ENCODE measurements at places on chromosomes 5 and 9. TPM values are rescaled to one million over a fixed set of nuclear protein-coding genes. Genes with fewer than 3 reads are reported as not detected.

The PCDHGA5 gene
- not detected for total RNA-seq

The MSX2 gene
- 0.79 TPM for total RNA-seq

The CDC25C gene
- total RNA-seq, result 0.37 TPM

The FLT4 gene
- total RNA-seq, result 2.4 TPM

The GRIA1 gene
- not detected for total RNA-seq

- H3K4me1 ChIP-seq, result no peaks in the 10 kb centered on the region
- H3K4me3 ChIP-seq, result no peak overlapping the region
- H3K36me3 ChIP-seq, result no peaks in the 10 kb centered on the region
- H3K27ac ChIP-seq, result no peak overlapping the region
- peaks cover 2% of the 10 kb centered on the region for H3K27me3 ChIP-seq
Measured at GRCh38 chr5:77129391-77129990, 42.4 kb upstream of the ZBED3 start.

DNA sequence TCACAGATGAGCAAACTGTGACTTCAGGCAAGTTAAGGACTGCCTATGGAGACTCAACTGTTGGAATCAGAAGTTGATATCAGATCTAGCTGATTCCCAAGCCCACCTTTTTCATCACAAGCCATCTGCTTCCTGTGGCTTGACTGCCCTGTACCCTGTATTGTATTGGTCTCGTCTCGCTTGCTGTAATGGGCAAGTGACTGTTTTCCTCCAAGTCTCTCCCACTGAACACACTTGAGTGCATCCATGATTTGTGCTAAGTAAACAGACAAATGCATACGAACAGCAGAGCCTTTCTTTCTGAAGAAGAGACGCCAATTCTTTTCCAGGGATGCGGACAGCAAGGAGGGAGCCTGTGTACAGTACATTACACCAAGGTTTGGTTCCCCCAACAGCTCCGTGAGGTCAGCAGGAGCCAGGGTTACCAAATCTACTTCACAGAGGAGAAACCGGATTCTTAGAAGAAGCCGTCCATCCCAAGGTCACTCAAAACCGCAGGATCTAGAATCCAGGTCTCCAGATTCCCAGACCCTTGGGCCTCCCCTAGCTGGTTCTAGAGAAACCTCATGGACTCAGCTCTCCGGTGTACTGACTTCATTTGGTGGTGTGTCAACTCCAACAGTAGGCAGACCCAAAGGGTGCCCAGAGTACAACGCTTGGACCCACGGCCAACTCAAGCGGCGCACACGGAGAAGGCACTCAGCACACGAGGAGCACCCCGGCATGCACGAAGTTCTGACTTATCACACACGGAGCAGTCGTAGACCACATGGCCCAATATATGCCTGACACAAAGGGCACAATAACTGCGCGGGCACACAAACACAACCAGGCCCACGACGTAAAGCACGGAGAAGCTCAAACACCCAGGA, 1.1 kb downstream of the BAG1 start:
- peak overlapping the region; percentile 93 for H3K4me3 ChIP-seq
- H3K4me1 ChIP-seq, result peaks cover 37% of the 10 kb centered on the region
- peak; percentile 17 for DNase-seq
- H3K27ac ChIP-seq, result peak overlapping the region; percentile 88
- no peaks in the 10 kb centered on the region for H3K27me3 ChIP-seq
- peaks cover 49% of the 10 kb centered on the region for H3K36me3 ChIP-seq

GRCh38 chr5:1039706-1040260, 31.2 kb downstream of the NKD2 start:
- no peak overlapping the region for H3K27ac ChIP-seq
- H3K4me3 ChIP-seq, result no peak overlapping the region
- no peaks in the 10 kb centered on the region for H3K4me1 ChIP-seq
- no peaks in the 10 kb centered on the region for H3K36me3 ChIP-seq

DNA sequence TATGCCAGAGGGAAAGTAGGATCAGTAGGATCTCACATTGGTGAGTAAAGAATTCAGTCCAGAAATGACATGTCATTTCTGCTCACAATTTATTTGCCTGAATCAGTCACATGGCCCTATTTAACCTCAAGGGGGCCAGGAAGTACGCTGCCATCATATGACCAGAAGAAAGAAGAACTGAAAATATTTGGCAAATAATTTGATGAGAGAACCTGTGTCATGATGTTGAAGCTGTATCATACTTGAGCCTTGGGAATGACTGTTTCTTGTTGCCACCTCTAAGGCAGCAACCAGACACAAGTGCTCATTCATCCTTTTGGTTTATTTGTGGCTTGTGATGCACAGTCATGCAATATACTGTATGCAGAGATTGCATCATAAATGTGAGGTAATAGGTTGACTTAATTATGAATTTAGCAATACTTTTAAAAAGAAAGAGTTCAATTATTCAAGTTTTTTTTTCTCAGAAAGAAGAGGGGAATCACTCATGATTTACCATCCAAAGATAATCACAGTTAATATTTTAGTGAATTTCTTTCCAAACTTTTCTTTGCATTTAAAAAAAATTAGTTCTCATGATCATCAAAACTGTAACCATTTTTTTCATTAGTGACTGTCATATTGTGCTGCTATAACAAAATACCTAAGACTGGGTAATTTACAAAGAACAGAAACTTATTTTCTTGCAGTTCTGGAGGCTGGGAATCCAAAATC, 8.2 kb upstream of the ZFYVE16 start:
- no peak overlapping the region for H3K4me3 ChIP-seq
- DNase-seq, result no peak
- H3K4me1 ChIP-seq, result no peaks in the 10 kb centered on the region
- H3K27me3 ChIP-seq, result peaks cover 5% of the 10 kb centered on the region
- H3K27ac ChIP-seq, result no peak overlapping the region

- H3K27ac ChIP-seq, result no peak overlapping the region
- no peak overlapping the region for H3K4me3 ChIP-seq
- H3K36me3 ChIP-seq, result no peaks in the 10 kb centered on the region
- no peaks in the 10 kb centered on the region for H3K4me1 ChIP-seq
Measured at GRCh38 chr5:139104577-139105276, 93.4 kb downstream of the SIL1 start.

DNA sequence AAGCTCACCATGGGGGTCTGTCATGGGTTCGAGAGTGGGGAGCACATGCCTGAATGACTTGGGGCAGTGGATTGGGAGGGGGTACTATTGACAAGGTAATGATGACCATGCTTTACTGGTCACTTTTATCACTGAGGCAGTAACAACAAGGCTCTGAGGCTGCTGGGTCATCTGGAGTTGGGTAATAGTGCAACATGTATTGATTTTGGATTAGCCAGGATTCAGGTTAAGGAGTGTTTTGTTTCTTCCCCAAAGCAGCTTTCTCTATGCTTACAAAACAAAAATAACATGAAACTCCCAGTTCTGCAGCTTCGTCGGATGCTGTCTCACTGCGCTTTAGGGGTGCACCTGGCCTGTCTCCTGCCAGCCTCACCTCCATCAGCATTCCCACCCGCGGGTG, 155.3 kb downstream of the GADD45G start:
- no peak overlapping the region for H3K4me3 ChIP-seq
- H3K36me3 ChIP-seq, result no peaks in the 10 kb centered on the region
- no peak for DNase-seq
- H3K27ac ChIP-seq, result no peak overlapping the region

- H3K27ac ChIP-seq, result no peak overlapping the region
- DNase-seq, result no peak
- H3K36me3 ChIP-seq, result no peaks in the 10 kb centered on the region
- no peak overlapping the region for H3K4me3 ChIP-seq
- H3K27me3 ChIP-seq, result peaks cover 56% of the 10 kb centered on the region
Measured at GRCh38 chr5:55230086-55230629, 3.0 kb upstream of the MCIDAS start.

DNA sequence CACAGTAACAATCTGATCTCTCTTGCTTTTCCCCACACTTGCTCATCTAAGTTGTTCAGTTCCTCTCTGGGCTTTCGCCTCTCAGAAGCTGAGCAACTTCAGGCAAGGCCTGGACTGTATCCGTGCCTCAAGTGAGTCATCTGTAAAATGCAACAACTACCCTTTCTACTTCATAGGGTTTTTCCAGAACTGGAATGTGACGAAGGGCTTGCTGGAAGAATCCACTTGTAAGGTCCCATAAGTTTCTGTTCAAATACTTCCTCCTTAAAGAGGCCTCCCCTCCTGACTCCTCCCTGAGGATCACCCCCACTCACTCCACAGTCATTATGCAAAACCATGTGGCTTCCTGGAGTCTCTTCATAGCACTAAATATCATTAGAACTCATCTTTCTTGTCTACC, 17.5 kb upstream of the INSYN2B start:
- no peak overlapping the region for H3K27ac ChIP-seq
- H3K27me3 ChIP-seq, result no peaks in the 10 kb centered on the region
- peaks cover 82% of the 10 kb centered on the region for H3K36me3 ChIP-seq
- DNase-seq, result no peak
- H3K4me3 ChIP-seq, result no peak overlapping the region

DNA sequence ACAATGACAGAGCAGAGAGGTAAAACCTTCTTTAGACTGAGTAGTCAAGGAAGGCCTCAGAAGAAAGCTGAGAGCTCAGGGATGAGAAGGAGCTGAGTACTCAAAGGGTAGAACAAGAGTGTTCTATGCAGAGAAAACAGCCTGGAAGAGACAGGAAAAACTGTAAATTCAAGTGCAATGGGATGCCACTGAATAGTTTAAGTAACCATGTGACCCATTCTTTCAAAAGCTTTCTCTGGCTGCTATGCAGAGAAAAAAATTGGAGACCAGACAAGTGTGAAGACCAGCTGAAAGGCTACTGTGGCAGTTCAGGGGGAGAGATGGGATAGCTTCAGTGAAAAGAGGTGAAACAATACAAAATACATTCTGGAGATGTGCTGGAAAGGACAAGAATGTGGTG, 61.3 kb upstream of the RNF38 start:
- H3K27me3 ChIP-seq, result no peaks in the 10 kb centered on the region
- peaks cover 4% of the 10 kb centered on the region for H3K36me3 ChIP-seq
- no peak overlapping the region for H3K4me3 ChIP-seq
- H3K27ac ChIP-seq, result no peak overlapping the region
- DNase-seq, result no peak

DNA sequence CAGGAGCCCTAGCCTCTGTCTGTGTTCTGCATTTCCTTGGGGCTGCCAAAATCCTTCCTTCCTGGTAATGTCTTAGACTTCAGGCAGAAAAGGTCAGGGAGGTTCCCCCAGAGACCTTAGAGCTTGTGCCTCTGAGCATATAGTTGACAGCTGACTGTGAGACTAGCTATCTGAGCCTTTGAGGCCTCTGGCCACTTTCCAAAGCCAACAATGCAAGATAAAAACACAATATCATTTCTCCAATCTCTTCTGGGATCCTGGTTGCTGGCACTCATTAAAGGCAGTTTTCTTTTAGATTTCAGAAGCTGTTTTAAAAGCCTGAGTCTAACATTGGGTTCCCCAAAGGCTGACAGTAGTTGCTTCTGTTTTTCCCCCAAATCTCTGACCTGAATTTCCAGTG, 13.2 kb upstream of the GLRA1 start:
- no peak overlapping the region for H3K27ac ChIP-seq
- no peak overlapping the region for H3K4me3 ChIP-seq
- no peaks in the 10 kb centered on the region for H3K36me3 ChIP-seq
- no peaks in the 10 kb centered on the region for H3K27me3 ChIP-seq

DNA sequence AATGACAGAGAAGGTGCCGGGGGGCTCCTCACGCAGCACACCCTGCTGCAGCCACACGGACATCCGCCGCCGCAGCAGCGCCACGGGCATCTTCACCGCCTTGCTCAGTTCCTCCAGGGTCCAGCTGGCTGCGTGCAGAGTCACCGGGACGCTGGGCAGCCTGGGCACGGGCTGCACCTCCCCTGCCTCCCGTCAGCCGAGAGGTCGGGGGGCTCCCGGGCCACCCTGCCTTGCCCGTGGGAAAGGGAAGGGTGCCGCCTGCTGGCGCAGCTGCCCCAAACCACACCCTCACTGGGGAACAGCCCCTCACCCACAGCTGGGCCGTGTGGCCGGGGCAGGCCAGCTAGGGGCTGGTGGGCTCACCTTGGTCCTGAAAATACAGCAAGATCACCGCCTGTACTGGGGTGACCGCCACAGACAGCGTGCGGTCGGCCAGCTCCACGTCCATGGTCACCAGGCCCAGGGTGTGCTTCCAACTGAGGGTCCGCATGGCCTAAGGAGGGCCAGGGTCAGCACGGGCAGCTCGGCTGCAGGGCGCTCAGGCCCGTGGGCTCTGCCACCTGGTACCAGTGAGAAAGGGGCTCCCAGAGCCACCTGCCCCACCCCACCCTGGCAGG, 3.6 kb upstream of the TMEM210 start:
- peaks cover 11% of the 10 kb centered on the region for H3K36me3 ChIP-seq
- H3K4me3 ChIP-seq, result no peak overlapping the region
- DNase-seq, result no peak
- no peaks in the 10 kb centered on the region for H3K27me3 ChIP-seq
- peaks cover 8% of the 10 kb centered on the region for H3K4me1 ChIP-seq

DNA sequence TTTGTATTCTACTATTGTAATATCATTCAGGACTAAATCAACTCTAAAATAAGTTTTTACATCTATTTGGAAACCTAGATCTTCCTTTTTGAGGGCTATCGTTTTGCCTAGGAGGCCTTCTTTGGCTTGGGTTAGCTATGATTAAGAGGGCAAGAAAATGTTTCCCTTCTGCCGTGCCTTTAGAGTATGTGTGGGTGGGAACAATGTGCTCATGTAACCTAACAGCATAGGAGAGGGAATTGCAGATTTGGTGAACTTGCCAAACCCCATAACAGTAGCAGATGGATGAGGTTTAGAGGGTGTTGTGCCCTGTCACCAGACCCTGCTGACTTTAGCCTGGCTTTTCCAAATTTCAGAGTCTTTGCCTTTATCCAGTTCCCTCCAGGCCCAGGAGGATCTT, 339.0 kb downstream of the ADGRV1 start:
- no peak for DNase-seq
- H3K27me3 ChIP-seq, result no peaks in the 10 kb centered on the region
- H3K27ac ChIP-seq, result no peak overlapping the region

Data from CD4-positive, CD25-positive, alpha-beta regulatory T cell (primary cell).